Naive thymus-derived CD8-positive, alpha-beta T cell (primary cell): ENCODE measurements at places on chromosomes 11 and 22. TPM values are rescaled to one million over a fixed set of nuclear protein-coding genes. Genes with fewer than 3 reads are reported as not detected.

DNA sequence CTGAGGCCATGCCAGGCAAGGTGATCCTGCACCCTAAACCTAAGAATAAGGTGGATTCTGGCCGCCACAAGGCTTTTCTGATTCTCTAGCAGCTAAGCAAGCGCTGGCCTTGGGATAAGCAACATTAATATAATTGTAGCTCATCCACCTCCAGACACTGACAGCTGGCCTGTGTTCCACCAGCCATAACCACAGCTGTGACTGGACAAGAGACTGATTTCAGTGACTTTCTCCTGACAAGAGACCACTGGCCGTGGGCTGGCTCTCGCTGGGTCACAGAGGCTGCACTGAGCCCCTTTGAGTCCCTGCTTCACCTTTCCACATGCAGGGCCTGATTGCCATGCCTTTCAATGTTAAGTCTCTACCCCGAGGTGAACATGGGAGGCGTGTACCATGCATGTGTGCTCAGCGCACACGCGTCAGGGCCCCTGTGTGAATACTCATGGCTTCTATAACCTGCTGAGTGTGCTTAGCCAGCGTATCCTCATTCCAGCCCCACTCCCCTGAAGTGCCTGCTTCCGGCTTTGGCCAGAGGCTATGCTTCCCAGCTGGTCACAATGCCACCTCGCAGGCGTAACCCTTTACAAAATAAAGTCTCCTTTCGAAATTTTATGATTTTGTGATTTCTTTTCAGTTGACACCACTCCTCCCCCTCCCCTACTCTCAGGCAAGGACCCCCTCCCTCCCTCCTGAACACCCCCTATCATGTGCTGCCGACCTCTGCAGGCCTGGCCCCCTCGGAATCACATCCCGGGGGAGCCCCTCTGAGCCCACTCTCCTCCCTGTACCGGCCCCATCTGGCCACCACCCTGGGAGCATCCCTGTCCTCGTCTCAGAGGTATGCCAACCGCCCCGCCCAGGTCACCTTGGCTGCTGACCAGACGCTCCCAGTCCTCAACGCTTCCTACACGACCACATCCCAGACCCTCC is 128.1 kb downstream of the CTTN start:
- no peak for DNase-seq

GRCh38 chr11:823441-824291 is 4.1 kb upstream of the CRACR2B start:
- no peak for DNase-seq

The TIGD3 gene
- 0.21 TPM for polyA plus RNA-seq

DNA sequence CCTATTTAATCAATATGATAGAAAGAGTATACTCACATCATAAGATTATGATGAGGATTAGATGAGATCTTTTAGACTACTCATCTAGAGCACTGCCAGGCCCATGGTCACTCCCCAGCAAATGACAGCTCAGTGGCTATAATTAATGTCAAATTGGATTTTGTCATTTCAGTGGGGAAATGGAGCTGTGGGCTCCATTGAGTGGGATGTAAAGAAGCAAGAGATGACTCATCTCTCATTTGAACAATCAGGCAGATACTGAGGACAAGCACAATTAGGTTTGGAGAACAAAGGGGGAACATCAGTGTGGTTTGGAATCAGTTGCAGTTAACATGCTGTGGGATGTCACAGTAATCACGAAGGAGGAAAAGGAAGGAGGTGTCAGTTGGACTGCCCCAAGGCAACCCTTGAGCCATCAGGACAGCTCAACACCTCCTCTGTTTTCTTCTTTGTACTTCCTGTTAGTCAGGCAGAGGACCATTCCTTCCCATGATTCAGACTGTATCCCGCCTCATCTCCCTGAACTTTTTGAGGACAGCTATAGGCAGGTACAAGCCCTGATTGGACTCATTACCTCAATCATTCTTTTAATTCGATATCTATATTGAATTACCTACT is 473.7 kb upstream of the ISX start:
- DNase-seq: no peak

DNA sequence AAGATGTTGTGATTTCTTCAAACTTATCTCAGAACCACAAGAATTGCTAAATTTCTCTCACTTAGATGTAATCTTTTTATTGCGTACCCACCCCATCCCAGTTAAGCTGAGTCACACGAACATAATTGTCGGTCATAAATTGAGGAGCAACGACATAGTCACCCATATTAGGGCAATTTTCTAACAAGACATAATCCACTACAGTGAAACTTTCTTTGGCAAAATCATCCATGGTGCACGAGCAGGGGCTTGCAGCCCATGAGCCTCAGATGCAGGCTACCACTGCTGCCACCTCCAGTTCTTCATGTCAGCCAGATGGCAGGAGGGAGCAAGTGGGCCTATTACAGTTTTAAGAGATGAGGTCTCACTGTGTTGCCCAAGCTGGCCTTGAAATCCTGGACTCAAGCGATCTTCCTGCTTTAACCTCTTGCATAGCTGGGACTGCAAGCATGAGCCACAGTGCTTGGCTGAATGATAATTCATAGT is 70.3 kb upstream of the GRK2 start:
- DNase-seq: no peak

The LAYN gene
- 0.45 TPM for polyA plus RNA-seq
